Stimulated activated CD8-positive, alpha-beta memory T cell treated with anti-CD3 and anti-CD28 coated beads, Interleukin-7, amount 100 ng/mL, for 1 hour (primary cell): ENCODE measurements at places on chromosomes 12 and 14.

DNA sequence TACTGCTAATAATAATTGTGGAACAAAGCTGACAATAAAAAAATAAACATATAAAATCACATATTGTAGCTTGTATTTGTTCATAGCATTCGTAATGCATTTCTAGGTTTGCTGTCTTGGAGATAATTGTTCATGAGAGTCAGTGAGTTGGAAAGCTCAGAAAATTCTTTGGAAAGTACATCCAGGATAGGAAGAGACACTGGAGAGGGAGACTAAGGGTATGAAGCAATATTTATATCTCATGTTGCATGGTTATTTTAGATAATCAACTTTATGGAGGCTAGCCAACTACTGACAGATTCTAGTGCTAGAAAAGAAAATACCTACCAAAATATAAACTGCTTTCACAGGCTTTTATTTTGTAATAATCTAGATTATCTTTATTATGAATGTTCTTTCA, 1095.2 kb downstream of the FSCB start:
- no peak for DNase-seq

DNA sequence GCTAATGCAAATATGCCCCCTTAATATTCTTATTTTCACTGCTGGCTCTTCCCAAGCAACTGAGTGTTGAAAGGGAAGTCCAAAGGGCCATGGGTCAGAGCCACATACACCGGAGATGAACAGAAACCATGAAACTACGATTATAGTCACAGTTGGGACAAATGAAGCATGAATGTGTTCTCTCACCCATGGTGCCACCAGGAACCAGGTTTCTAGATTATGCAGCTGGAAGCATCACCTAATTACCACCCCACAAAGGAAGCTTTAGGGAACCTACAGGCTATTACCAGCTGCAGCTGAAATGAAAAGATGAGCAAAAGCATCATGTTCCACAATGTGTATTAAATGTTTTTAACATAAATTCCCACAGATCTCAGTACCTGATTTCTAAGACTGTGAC, 15.4 kb downstream of the TMTC1 start:
- no peak for DNase-seq

GRCh38 chr12:56631790-56632700, 1.9 kb upstream of the BAZ2A start:
- no peak for DNase-seq

DNA sequence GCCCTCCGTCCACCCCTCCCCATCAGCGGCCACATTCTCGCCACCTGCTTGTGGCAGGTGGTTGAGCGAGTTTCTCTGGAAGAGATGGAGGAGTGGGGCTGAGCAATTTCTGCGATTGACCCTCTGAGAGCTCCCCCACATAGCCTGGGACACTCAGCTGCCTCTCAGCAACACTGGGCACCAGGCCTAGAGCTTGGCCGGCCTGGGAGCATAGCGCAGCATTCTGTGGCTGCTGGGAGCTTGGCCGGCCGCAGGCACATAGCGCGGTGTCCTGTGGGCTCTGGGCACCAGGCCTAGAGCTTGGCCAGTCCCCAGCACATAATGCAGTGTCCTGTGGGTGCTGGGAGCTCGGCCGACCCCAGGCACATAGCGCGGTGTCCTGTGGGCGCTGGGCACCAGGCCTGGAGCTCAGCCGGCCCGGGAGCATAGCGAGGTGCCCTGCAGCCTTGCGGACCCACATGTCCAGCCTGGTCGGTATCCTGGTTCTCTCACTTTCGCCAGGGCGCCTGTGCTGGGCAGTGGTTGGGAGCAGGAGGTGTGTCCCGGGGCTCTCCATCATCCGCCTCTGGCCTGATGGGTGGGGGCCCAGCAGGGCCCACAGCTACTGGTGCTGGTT, 43.8 kb downstream of the LRCOL1 start:
- DNase-seq, result no peak

GRCh38 chr12:29439506-29439905, 58.0 kb downstream of the OVCH1 start:
- no peak for DNase-seq

DNA sequence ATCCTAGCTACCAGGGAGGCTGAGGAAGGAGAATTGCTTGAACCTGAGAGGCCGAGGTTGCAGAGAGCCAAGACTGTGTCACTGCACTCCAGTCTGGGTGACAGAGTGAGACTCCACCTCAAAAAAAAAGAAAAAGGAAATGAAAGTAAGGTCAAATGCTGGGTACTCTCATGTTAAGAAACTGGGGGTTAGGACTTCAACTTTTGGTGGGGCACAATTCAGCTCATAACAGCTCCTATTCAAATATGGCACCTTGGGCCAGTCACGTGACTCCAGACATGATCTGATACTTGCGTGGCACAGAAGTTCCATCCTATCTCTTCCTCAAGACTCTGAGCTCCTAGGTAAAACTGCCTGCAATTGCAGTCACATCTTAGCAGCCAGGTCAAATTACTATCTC, 142.7 kb downstream of the EGLN3 start:
- no peak for DNase-seq

DNA sequence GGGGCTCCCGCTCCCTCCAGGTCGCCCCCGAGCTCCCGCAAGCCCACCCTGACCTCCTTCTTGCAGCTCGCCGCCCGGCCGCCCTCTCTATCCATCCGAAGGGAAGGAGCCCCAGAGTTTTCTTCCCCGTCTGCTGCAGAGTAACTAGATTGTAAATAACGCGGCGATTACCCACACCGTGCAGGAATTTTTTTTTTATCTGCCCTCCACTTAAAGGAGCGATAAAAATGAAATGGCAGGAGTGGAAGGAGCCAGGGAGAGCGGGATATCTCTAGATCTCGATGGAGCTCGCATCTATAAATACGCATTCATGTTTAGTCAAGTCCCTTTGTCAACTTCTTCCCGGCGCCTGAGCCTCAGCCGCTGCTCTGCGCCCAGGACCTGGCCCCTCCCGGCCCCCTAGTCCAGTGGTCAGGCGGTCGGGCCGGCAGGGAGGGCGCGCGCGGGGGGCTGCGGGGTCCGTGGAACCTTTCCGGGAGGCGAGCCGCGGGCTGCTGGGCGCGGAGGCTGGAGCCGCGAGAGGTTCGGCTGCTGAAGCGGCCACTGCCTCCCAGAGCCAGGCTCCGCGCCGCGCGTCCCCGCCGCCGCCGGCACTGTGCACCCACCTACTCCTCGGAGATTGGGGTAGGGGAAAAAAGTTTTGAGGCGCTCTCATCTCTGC, 386.0 kb downstream of the BCAT1 start:
- no peak for DNase-seq

DNA sequence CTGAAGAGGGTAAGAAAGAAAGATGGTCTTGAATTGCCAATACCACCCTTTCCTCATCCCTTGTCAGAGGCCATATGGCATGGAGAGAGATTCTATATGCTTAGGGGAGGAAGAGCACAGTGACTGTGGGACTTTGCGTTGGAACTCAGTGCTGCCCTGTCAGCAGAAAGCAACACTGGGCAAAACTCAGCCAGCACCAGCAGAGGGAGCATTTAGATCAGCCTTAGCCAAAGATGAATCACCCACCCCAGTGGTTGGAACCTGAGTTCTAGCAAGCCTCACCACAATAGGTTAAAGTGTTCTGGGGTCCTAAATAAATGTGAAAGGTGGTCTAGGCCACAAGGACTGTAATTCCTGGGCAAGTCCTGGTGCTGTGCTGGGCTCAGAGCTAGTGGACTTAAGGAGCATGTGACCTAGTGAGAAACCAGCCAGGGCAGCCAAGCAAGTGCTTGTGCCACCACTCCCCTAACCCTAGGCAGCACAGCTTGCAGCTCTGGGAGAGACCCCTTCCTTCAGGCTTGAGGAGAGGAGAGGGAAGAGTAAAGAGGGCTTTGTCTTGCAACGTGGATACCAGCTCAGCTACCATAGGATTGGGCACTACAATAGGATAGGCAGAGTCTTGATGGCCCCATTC, 11.4 kb upstream of the BCAT1 start:
- no peak for DNase-seq

DNA sequence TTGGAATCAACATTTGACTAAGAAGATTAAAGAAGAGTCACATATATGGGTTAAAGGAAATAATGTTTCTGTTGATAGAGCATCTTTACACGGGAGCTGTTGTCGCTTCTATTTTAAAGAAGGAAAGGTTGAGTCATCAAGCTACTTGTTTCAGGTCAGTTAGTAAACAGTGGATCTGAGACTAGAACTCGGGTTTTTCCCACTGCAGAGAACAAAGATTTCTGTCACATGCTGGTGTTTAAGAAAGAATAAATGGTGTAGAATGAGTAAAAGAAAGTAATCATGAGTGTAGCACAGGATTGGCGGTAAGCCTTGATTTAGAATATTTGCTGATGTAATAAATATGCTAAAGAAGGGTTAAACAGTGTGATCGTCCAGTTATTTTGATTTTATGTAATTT, 455.5 kb downstream of the AEBP2 start:
- no peak for DNase-seq

DNA sequence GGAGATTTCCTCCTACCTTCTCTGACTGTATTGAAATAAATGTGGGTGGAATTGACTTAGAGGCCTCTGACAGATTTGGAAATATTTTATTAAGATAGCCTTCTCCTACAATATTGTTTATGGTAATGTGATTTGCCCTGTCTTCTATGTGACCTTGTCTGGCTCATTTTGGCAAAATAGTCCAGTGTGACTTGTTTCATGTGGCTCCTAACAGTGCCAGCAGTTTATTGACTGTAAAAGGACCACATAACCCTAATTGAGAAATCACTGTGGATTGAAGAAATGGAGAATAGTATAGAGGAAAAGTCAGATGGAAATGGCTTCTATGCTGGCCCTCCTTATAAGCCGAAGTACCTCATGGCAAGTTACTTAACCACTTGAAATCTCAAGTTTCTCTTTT, 170.9 kb upstream of the PTPRQ start:
- DNase-seq, result no peak

- DNase-seq, result no peak
Observed at GRCh38 chr12:70576341-70577282, 60.6 kb downstream of the PTPRB start.

GRCh38 chr12:76967181-76967885, 88.5 kb upstream of the CSRP2 start:
- no peak for DNase-seq

DNA sequence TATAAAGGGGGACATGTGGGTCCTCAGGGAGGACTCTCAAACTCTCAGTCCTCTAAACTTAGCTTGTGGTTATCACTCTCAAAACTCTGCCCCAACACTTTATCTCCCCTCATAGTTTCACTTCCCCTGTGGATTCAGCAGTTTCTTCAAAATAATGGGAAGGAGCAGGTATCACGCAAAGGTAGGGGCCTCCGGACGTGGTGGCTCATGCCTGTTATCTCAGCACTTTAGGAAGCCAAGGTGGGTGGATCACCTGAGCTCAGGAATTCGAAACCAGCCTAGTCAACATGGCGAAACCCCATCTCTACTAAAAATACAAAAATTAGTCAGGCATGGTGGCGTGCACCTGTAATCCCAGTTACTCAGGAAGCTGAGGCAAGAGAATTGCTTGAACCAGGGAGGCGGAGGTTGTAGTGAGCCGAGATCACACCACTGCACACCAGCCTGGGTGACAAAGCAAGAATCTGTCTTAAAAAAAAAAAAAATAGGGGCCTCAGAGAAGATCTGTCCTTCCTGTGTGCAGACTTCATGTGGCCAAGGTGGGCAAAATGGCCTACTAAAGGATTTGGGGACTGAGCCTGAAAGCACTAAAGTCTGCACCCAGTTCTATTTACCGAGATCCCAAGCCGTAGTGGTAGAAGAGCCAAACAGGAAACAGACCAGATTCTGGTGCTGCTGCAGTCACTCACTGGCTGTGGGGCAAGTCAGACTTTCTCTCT, 6.4 kb downstream of the ITGB7 start:
- DNase-seq, result no peak

DNA sequence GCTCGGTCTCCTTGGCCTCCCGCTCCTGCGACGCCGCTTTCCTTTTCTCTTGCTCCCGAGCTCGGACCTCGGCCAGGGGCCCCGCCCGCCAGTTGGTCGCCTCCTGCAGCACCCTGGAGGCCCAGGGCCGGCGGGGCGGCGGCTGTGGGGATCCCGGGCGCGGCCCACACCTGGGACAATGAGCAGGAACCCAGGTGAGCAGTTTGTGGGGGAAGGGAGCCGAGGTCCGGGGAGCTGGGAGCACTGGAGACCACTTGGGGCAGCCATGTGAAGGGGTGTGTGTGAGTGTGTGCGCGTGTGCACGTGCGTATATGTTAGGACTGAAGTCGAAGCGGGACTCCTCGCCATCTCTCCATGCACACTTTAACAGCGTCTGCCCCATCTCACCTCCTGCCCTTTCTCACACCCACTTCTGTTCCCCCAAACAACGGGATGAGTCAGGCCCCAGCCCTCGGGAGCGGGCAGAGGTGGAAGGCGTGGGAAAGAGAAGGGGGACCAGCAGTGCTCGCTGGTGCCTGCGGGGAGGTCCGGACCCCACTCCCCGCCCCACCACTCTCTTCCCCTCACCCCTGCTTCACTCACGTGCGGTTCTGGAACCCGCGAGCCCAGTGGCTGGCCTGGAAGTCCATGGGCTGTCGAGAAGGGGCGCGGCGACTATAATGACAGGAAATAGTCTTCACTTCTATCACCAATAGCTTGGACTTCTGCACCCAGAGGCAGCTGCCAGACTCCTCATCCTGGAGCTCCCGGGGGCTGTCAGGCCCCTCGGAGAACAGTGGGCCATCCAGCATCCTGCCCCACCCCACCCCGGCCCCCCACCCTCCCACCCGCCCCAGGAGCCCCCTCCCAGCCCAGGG, 450 bp downstream of the DDN start:
- no peak for DNase-seq

DNA sequence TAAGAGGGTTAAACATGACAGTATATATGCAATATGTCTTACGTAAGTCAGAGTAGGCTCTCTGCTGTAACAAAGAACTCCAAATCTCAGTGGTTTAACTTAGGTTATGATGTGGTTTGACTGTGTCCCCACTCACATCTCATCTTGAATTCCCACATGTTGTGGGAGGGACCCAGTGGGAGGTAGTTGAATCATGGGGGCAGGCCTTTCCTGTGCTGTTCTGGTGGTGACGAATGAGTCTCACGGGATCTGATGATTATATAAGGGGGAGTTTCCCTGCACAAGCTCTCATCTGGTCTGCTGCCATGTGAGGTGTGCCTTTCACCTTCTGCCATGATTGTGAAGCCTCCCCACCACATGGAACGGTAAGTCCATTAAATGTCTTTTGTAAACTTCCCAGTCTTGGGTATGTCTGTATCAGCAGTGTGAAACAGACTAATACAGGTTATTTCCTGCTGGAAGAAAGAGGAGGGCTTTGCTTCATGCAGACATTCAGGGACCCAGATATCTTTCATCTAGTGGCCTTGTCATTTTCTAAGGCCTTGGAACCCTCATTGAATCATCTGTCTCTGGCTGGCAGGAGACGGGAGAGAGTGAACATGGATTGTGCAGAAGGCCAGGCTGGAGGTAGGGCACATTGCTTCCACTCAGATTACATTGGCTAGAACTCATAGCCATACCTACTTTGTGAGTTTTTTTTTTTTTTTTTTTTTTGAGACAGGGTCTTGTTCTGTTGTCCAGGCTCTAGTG, 96.1 kb downstream of the CRADD start:
- no peak for DNase-seq

DNA sequence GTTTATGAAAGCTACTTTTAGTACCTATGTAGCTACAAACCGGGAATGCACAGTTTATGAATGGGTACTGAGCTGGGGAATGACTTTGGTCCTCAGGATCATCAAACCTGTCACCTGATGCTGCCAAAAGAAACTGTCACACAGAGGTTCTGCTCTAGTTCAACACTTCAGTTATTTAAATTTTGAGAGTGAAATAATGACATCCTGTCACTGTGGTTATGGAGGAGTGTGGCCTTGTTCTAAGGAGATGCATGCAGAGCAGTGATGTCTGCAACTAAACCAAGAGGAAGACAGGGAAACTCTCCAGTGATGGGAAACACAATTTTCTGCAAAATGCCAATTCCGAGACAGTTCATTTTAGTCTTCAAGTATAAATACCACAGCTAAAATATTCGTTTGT, 4.8 kb upstream of the AEBP2 start:
- no peak for DNase-seq

GRCh38 chr12:62707939-62708338, 227.0 kb downstream of the PPM1H start:
- no peak for DNase-seq
